ENCODE measurements at places on chromosomes 5 and 9. TPM values are rescaled to one million over a fixed set of nuclear protein-coding genes. Genes with fewer than 3 reads are reported as not detected.

GRCh38 chr5:115064380-115064779 lies 105.3 kb downstream of the TRIM36 start:
- no peak for DNase-seq

- DNase-seq, result no peak
These were observed 16.8 kb downstream of the OSTF1 start for GRCh38 chr9:75105019-75105540.

The ADGRD2 gene
- not detected for total RNA-seq

DNA sequence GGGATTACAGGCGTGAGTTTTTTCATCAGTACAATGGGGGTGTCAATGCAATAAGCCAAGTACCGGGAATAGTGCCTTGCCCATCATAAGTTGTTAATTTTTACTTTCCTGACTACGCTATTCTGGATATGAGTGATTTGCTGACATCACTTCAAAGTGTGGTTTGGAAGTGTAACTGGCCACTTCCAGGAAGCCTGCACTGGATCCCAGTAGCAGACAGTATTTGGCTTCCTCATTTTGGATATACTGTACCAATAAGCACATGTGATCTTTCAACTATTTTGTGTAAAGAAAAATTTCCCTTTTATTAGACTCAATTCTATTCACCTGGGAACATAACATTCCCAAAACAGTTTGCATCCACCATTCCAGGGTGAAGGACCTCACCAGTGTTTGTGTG lies 417.7 kb upstream of the KLF4 start:
- DNase-seq, result no peak

- no peak for DNase-seq
These were observed 39.8 kb downstream of the ADRA1B start for GRCh38 chr5:159956074-159956473.

- DNase-seq, result no peak
These were observed 173.4 kb downstream of the EPB41L4A start for GRCh38 chr5:112245656-112246055.

DNA sequence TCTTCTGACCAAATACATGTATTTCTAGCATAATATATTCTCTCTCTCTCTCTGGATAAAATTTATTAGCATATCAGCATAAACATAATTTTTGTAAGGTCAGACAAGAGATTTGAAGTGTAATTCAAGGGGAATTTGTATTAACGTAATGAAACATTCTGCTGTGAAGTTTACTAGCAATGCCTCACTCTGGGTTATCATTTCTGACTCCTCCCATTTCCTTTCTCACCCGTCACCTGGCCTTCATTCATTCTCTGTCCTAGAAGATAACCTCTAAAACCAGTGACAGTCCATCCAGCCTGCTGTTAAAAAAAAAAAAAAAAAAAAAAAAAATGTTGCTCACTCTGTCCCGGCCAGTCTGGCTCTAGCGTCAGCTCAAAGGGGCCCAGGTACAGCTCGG lies 27.1 kb downstream of the GRAMD2B start:
- no peak for DNase-seq

The GFI1B gene
- not detected for total RNA-seq

The ANKDD1B gene
- 3.6 TPM for total RNA-seq

DNA sequence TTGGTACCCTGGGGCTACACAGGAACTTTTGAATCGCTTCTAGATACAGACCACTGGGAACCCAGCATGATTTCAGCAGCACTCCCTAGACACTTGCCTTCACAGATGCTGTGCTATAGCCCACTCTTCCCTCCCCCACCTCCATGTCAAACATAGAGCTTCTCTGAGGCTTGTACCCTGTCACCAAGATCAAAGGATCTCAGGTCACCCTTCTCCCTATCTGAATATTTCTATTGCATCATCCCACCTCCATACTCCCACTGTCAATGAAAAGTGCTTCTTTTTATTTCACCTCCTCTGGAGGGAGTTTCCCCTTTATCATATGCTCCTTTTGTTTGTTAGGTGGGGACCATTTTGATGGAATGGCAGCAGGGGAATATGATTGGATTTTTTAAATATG lies 29.2 kb upstream of the PHF24 start:
- DNase-seq, result no peak

The NUTM2F gene
- total RNA-seq, result not detected

GRCh38 chr9:93204470-93205043 lies 20.6 kb downstream of the WNK2 start:
- DNase-seq, result no peak

The RPP25L gene
- 65.5 TPM for total RNA-seq

The TRPM6 gene
- 51.8 TPM for total RNA-seq

The SLC36A3 gene
- not detected for total RNA-seq

The MYMK gene
- not detected for total RNA-seq

The PCA3 gene
- total RNA-seq, result not detected

- DNase-seq, result no peak
These were observed 326.2 kb upstream of the IRX2 start for GRCh38 chr5:3077684-3078083.

The FBP1 gene
- total RNA-seq, result 46.2 TPM

DNA sequence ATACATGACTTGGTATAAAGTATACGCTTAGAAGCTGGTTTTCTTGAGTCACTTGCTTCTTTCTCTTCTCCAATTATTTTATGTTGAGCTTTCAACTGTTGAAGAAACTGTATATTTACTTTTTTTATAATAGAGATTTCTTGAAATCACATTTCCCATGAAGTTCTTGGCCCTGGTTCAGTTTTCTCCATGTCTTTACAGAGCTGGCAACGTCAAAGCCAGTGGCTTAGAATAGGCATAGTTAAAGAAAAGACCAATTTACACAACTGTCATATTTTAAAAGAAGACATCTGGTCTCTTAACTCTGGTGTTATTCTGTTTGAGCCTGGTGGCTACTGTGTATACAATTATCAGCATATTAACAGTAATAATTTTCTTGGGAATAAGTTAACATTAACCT lies 1249.3 kb downstream of the CDH12 start:
- DNase-seq, result no peak

DNA sequence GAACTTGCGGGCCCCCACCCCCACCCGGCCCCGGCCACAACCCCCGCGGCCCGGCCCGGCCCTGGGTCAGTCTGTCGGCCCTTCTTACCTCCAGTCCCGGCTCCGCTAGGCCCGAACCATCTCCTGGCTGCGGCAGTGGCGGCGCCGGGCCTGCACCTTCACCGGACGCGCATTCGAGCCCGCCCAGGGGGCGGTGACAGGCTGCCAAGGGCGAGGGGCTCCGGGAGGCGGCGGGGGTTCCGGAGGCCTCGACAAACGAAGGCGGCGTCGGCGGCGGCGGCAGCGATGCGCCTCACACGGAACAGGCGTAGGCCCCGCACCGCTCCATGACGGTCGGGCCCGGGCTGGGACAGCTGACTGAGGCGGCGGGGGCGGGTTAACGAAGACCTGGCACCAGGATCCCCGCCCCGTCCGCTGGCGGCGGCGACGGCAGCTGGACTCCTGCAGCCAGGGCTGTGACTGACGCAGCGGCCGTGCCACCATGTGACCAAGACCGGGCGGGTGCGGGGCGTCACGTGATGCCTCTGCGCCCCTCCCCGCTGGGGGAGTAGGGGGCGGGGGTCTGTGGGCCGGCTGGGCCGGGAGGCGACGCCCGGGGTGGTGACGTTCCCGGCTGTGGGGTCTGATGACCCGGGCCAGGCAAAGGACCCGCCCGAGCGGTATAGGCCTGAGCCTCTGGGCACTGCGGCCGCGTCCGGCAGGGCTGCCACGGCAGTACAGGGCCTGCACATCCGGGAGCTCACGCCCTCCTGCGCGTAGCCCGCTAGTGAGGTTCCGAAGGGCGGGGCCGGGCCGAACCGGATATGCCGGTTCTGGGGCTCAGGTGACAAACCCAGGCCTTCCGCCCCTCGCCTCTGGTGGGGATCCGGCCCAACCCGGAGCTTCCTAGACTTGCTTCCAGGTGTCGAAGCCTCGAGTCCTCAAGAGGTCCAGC lies at the start of gene AFF4:
AFF4 (minus strand) TSS at position 464 of the 934 bp plus-strand sequence. CDS start 26,445 bp downstream, outside the sequence.
- peak; percentile 97 for DNase-seq

- DNase-seq, result no peak
These were observed 257.9 kb downstream of the SGCD start for GRCh38 chr5:156584871-156585270.

DNA sequence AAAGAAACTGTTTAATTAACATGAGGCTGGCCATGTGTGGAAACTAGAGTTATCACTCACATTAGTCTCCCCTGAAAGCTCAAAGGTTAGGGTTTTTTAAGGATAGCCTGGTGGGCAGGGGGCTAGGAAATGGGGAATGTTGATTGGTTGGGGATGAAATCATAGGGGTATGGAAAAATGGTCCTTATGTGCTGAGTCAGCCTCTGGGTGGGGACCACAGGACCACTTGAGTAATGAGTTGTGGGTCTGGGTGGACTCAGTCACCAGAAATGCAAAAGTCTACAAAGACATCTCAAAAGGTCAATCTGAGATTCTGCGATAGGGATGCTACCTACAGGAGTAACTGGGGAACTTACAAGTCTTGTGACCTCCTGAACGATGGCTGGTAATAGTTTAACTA lies 362.8 kb downstream of the DMAC1 start:
- DNase-seq, result no peak

- no peak for DNase-seq
These were observed 524 bp downstream of the FUBP3 start for GRCh38 chr9:130579738-130580463.

The TAF11L10 gene
- total RNA-seq, result not detected

DNA sequence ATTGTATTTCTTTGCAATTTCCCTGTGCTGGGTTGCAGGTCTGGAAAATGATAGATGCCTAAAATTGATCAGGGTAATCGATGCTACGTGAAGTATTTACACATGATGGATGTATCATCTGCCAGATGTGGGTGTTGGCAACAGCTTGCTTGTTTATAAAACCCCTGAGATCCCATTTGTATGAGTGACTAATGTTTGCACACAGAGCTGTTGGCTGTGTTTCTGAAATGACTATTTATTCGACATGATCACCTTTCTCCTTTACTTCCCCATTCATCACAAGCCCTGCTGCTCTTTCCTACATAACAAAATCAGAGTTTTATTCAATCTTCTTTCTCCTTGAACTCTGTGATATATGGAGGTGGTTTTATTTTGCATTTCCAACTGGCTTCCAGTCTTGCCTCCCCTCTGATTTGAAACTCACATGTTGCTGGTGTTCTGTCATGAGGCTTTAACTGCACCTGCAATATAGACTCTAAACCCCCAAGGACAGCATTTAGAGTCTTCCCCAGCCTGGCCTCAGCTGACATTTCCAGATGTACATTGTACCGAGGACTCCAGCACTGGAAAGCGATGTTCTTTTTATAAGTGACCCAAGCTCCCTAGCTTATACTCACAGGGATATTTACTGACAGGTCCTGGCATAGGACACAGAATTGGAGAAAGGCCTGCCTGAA lies 50.7 kb upstream of the SHB start:
- no peak for DNase-seq

DNA sequence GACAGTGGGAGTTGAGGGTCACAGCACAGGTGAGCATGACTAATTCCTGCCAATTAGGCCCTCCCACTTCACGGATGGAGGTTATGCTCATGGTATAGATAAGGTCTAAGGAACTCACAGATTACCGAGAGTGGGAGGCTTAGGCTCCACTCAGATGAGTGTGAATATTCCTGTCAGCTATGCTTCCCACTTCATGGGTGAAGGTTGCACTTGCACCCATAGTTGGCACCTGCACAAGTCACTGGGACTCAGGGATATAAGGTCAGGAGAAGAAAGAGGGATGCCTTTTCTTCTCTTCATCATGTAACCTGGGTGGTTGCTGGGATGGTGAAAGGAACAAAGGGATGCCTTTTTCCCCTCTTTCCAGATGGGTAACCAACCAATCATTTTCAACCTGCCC lies 264.9 kb upstream of the TNC start:
- DNase-seq, result no peak

DNA sequence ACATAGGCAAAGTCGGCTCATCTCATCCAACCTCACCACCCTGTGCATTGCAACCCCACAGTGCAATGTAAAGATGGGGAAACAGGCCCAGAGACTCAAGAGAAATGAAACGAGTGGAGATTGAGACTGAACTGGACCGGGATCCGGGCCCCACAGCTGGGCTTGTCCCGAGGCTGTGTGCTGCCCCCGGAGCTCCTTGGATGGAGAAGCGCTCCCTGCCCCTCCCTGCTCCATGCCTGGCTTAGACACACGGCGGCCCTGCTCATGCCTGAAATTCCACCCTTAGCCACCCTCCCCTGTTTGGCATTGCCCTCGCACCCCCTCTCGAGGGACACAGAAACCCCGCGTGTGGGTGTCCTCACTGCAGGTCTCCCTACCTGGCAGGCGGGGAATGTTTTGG lies 27.2 kb upstream of the FCN1 start:
- no peak for DNase-seq

GRCh38 chr5:52657247-52657645 lies 130.5 kb upstream of the ITGA1 start:
- no peak for DNase-seq

The SH3RF2 gene
- total RNA-seq, result 113 TPM

GRCh38 chr5:78603636-78604175 lies 44.9 kb downstream of the LHFPL2 start:
- no peak for DNase-seq

- no peak for DNase-seq
These were observed 98.8 kb upstream of the MAMDC2 start for GRCh38 chr9:69944816-69945215.

- DNase-seq, result no peak
These were observed 50.8 kb upstream of the CTNNA1 start for GRCh38 chr5:138702166-138703077.

The APBA1 gene
- total RNA-seq, result 11.3 TPM

DNA sequence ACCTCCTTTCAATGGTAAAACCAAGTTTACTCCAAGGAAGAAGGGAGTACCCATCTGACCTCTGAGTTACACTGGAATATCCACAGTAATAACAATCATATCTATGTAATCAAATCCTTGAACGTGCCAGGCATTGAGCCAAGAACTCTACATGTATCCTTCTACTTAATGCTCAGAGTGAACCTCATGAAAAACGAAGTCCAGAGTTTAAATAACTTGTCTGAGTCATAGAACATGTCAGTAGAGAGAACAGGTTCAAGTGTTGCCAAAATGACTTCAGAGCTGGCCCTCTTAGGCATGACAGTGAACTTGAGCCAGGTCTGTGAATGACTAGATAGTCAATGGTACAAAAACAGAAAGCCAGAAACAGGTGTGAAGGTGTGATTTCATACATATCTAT lies 164.1 kb upstream of the ZNF618 start:
- DNase-seq, result peak; percentile 13

DNA sequence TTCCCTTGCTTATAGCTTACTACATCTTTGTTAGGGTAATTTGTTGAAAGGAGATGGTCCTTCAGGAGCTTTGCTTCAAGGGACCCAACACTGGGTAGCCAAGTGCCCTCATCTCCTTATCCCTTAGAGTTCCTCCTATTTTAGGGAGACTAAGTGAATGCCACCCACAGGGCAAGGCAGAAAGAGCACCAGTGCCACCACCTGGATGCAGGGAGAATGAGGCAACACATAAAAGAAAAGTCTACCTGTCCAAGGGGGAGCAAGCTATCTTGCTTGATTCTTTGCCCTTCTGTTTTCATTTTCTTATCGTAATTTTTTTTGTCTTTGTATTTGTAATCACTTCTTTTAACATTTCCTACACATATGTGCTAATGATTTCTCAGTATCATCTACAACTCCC lies 205.5 kb downstream of the NPR3 start:
- no peak for DNase-seq

Data from transverse colon (tissue), 4 donors.